Ascending aorta (tissue), 2 donors: ENCODE measurements at places on chromosomes 13 and 19. TPM values are rescaled to one million over a fixed set of nuclear protein-coding genes. Genes with fewer than 3 reads are reported as not detected.

Gene CDC42EP5
- 153 TPM for total RNA-seq

Gene SYT5
- total RNA-seq, result not detected

Gene CERS1
- total RNA-seq, result not detected

Gene AMH
- total RNA-seq, result not detected

Gene IGFL3
- total RNA-seq, result not detected

Gene CCDC169
- 4.7 TPM for total RNA-seq

Gene ZNF235
- total RNA-seq, result 6.6 TPM

Gene FAM216B
- total RNA-seq, result not detected

Gene IL17D
- not detected for total RNA-seq

Gene F10
- total RNA-seq, result 15.8 TPM

Gene ZNF580
- total RNA-seq, result 163 TPM

Gene ZNF556
- not detected for total RNA-seq

Gene WDR87
- total RNA-seq, result not detected

Gene LILRB5
- 38.2 TPM for total RNA-seq

Gene NCAN
- total RNA-seq, result not detected

Gene CRB3
- not detected for total RNA-seq

Gene CLC
- total RNA-seq, result not detected

Gene PDE4A
- total RNA-seq, result 59.9 TPM

Gene SBNO2
- 120 TPM for total RNA-seq

Gene AMER2
- not detected for total RNA-seq

Gene FPR1
- total RNA-seq, result 7.9 TPM

Gene PRKCG
- not detected for total RNA-seq

Gene COMP
- 5.0 TPM for total RNA-seq

Gene NLRP5
- total RNA-seq, result not detected

Gene LHB
- total RNA-seq, result not detected

Gene ZNF230
- total RNA-seq, result 0.32 TPM

Gene ZNF571
- 0.11 TPM for total RNA-seq

Gene PRKCSH
- total RNA-seq, result 208 TPM

Gene SELENOV
- total RNA-seq, result not detected

Gene KLC3
- not detected for total RNA-seq

Gene TEX101
- not detected for total RNA-seq

Gene TRAPPC5
- total RNA-seq, result 166 TPM

Gene IGSF23
- not detected for total RNA-seq

Gene NLRP7
- not detected for total RNA-seq

Gene ZNF433
- not detected for total RNA-seq

Gene CDX2
- not detected for total RNA-seq

Gene POLR1D
- total RNA-seq, result 91.2 TPM

Gene ZNF71
- total RNA-seq, result 30.5 TPM

Gene NLRP9
- not detected for total RNA-seq

Gene LGALS14
- not detected for total RNA-seq
